ENCODE measurements at places on chromosomes 6 and 20.

DNA sequence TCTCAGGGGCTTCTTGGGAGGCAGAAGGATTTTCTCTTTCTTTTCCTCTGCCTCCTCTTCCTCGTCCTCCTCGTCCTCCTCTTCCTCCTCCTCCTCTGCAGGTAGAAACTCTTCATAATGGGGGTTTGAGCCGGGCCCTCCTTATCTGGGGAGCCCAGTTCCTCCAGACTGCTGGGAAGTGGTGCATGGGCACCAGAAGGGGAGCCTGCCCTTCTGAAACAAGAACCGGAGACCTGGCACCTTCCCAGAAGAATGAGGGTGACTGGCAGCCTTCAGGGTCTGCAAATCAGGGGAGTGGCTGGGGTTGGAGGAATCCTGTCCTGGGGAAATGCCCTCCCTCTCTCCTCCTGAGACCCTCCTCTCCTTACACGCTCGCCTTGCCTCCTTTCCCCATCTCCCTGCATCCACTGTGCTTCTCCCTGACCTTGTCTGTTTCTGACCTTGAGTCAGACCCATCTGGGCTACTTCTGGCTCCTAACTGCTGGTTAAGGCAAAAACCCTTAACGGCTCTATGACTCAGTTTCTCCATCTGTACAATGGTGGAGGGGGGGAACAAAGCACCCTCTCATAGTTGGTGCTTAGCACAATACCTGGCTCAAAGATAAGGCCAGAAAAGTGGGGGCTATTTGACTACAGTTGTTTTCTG, 1.7 kb downstream of the TULP1 start:
- no peak for DNase-seq

DNA sequence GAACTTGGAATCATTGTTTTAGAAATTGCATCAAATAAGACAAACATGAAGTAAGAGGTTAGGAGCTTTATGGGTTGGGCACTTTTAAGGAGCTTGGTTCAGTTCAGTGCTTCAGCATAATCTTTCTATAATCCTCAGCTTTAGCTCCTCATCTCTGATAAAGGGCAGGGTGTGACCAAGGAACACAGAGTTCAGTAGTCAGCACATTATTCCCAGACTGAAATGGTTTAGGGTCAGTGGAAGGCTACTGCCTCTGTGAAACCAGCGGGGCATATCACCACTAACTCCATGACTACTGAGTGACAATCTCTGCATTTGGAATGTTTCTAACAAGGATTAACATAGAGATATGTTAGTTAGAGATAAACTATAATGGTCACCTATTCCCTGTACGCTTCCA, 36.9 kb downstream of the CRYBG1 start:
- no peak for DNase-seq

GRCh38 chr6:31180500-31180899, 10.0 kb upstream of the POU5F1 start:
- DNase-seq, result peak; percentile 48

DNA sequence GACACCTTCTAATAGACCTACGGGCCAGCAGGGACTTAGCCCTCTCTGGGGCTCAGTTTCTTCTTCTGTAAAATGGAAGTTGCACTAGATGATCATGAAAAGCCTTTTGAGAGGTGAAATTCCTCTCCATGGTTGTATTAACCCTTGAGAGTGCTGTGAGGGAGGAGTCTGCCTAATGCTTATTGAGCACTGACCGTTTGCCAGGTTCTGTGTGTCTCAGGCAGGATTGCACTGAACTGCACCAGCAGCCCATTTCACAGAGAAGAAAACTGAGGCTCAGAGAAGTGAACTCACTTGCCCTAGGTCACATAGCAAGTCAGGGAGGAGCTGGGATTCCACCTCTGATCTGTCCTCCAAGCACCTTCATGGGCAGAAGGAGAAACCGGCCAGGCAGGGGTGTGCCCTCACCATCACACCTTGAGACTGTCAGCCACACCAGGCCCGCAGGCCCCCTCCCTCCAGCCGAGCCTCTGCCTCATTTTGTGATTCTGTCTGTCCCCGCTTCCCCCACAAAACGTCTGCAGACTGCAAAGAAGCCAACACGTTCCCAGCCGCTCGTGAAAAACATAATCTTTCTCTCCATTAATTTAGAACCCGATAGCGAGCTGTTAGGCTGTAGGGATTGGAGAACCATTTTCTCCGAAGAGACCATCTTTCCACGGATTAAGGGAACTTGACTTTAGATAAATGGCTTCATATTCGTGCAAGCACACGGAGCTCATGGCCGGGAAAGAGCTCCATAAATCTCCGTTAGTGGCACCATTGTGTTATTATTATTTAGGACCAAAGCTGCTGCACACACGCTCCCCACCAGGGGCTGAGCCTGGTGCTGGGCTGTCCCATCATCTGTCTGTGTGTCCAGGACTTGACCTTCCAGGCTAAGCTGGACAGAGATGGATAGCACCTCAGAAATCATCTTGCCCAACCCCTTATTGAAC, 46.0 kb downstream of the KIAA1755 start:
- DNase-seq, result no peak

GRCh38 chr6:16840291-16840690, 79.0 kb upstream of the ATXN1 start:
- no peak for DNase-seq

Measured in AG08395 (cell line).